ENCODE measurements at places on chromosomes 5 and 9. TPM values are rescaled to one million over a fixed set of nuclear protein-coding genes. Genes with fewer than 3 reads are reported as not detected.
A peak's percentile ranks its signal among the peaks of the same experiment; 100 is the strongest.

DNA sequence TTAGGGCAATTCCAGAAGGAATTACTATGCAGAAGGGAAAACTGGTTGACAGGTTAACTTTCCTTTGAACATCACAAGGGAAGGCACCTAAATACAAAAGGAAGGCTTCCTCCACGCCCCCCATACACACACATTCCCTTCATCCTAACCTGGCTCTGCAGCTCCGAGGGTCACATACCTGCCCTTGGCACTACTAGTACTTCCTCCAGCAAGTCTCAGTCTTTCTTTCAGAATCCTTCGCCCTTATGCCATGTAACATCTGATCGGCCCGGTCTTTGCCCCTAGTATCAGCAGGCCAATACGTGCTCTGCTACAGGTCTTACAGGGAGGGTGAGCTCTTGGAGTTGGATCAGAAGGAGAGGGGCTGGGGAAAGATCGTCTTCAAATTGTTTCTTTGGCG is 1.6 kb upstream of the MARCHF6 start:
- DNase-seq, result no peak

GRCh38 chr5:108196276-108196675 is 185.6 kb downstream of the FBXL17 start:
- no peak for DNase-seq

The ZSWIM6 gene
- polyA plus RNA-seq, result 20.9 TPM

- DNase-seq, result no peak
Observed at GRCh38 chr5:9015260-9015936, 530.5 kb downstream of the SEMA5A start.

The WDR38 gene
- polyA plus RNA-seq, result 4.4 TPM

DNA sequence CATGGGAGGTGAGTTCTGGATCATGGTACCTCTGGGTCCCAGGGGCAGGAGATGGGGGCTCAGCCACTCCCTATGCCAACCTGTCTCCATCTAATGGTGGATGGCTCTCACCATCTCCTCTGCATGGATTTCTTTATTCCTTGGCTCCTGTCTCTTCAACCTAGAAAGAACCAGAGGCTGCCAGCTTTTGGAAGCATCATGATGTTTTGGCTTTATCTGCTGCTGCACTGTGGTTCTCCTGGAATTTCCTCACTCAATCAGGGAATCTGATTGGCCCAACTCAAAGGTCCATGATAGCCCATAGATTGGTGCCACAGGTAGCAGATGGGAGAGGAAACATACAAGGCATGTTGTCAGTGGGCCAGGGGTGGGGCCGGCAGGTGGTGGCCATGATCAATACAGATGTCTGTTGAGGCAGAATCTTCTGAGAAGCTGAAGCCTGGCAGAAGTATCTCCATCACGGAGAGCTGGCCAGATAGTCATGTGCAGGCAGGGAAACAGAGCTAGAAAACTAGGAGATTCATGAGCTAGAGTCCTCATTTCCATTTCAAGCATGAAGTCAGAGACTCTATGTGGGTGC is 158.2 kb downstream of the MACROH2A1 start:
- DNase-seq, result no peak

DNA sequence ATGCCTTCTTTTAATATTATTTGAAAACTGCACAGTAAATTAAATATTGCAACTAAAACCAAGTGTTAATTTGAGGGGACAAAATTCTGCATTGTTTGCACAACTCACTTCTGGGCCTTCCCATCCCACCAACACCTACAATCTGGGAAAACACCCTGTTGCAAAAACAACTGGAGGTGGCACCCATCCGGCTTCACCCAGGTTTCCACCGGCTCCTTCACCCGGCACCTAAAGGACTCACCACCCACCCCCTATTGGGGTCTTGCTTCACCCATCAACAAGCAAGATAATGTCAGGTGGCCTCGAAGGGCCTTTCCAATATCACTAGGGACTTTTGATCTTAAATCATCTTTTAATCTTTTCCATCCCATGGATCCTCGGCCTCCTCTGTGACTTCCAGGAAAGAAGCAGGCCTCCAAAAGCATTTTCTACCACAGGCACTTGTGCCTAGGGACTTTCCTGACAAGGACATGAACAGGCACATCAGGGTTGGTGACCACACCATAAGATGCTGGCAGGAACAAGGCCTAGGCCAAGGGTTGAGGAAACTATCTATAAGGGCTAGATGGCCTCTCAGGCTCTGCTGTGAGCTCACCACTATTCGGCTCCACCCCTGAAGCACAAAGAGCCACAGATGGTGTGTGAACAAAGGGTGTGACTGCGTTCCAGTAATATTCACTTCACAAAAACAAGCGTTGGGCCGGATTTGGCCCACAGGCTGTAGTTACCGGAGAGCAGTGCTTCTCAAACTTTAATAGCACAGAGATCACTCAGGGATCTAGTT is 205.1 kb downstream of the AUH start:
- no peak for DNase-seq

The TRIP13 gene
- 9.7 TPM for polyA plus RNA-seq

- no peak for DNase-seq
Observed at GRCh38 chr5:77180167-77181081, 30.1 kb upstream of the PDE8B start.

The SAXO1 gene
- polyA plus RNA-seq, result 0.18 TPM

DNA sequence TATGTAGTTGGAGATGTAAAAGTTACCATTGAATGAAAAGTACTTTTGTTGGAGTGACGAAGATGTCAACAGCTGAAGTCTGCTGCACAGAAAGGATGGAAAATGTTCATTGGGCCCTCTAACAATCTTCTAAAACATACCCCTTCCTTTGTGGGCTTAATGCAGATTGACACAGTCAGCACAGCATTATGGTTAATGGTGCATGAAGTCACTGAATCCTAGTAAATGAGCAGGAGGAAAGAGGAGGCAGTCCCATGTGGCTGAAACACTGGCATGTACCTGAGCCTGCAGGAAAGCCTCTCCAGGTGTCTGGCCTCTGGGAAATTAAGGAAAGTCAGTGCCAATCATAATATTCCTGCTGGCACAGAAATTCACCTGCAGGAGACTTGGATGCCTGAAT is 153.8 kb downstream of the ARL15 start:
- no peak for DNase-seq

DNA sequence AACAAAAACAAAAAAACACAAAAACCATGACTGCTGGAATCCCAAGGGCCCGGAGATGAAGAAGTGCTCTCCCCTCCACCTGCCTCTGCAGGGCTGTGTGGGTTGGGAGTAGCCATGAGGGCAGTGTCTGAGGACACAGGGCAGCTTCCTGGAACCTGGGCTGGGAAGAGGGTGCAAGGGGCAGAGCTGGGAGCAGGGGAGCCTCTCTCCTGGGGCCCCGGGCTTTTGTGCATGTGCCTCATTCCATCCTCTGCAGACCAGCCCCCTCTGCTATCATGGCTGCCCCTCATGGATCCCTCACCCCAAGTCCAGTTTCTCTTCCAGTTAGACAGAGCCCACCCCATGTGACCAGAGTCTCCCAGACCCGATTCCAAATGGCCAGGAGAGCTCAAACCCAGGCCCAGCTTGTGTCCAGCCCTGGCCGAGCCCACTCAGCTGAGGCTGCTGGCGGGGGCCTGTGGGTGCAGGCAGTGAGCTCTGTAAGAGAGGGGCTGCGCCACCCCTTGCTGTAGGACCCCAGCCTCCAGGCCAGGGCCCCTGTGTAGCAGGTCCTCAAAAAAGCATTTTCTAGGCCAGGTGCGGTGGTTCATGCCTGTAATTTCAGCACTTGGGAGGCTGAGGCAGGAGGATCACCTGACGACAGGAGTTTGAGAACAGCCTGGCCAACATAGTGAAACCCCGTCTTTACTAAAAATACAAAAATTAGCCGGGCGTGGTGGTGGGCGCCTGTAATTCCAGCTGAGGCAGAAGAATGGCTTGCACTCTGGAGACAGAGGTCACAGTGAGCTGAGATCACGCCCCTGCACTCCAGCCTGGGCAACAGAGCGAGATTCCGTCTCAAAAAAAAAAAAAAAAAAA is 44.5 kb downstream of the PLPP7 start:
- no peak for DNase-seq

DNA sequence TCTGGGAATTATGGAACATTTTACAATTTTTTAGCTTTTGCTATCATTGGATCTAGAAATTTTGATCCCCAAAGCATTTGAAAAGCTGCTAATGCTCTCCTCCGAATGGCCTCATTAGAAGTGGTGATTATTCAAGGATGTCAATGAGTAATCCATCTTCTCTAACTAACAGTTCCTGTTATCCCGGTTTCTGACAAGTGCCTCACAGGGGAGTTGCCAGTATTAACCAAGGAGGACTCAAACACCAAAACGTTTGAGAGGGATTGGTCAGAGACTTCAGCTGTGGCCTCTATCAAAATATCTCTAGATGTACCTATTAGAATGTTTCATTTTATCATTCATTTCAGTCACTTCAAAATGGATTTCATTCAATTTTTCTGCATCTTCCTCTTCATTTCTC is 208.3 kb upstream of the ITGA1 start:
- peak; percentile 6 for DNase-seq

DNA sequence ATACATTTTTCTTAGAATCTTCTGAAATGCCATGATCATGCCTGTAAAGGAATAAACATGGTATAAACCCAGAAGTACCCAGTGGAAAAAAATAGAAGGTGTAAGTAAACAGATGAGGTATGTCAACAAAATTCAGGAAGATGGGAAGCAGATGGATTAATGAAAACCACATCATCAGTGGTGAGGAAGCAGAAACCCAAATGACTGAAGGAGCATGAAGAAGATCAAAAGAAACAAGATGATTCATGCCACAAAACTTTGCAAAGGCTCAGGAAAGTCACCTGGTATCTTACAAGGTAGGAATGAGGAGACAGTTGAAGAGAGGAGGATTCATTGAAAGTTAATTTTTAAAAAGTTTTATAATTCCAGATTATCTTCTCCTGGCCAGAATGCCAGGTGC is 132.8 kb upstream of the PAPPA start:
- no peak for DNase-seq

DNA sequence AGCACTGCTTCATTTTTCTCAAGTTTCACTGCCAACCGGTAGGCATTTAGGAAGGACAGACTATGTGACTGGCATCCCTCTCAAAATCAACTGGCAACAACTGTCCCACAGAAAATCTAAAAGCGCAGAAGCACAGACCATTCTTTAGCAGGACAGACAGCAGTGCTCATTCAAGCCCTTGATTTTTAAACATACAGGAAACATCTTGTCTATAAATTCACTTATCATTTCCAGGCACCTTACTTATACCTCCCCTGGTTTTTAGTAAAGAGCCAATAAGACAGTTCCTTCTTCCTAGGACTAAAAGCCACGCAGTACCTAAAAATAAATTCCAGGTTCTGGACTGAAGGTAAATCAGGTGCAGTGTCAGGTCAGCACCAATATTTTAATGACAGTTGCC is 343.2 kb upstream of the WWC1 start:
- no peak for DNase-seq

- DNase-seq, result no peak
Observed at GRCh38 chr9:69317894-69318293, 7.1 kb upstream of the ENTREP1 start.

GRCh38 chr9:134531220-134531970 is 110.2 kb upstream of the COL5A1 start:
- no peak for DNase-seq

- DNase-seq, result no peak
Observed at GRCh38 chr5:74516211-74516636, 124.3 kb downstream of the ENC1 start.

The FAT2 gene
- 0.07 TPM for polyA plus RNA-seq

DNA sequence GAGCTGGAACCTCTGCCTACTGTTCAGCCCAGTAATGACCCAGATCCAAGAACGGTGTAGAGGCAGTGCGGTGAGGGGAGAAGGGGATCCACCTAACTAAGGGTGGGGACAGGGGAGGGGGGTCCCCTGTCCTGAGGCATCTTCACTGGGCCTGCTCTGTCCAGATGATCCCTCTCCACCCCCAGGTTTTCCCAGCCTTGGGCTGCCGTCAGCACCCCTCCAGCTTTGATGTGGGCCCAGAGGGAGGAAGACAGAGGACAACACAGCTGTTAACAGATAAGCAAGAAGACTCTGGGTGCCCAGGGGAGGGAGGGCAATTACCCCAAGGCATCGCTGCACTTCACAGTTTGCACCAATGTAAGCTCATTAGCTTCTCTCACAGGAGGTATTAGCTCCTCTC is 19.3 kb downstream of the BICD2 start:
- no peak for DNase-seq

GRCh38 chr9:92324889-92325268 is 271 bp downstream of the NOL8 start:
- no peak for DNase-seq

The TPD52L3 gene
- not detected for polyA plus RNA-seq

GRCh38 chr5:55671975-55672374 is 40.1 kb downstream of the SLC38A9 start:
- no peak for DNase-seq

- DNase-seq, result no peak
Observed at GRCh38 chr5:65271906-65272305, 209.8 kb downstream of the ADAMTS6 start.

GRCh38 chr5:96124589-96124988 is 162.9 kb upstream of the ELL2 start:
- no peak for DNase-seq

GRCh38 chr9:96343515-96344360 is 39.8 kb downstream of the SLC35D2 start:
- DNase-seq, result peak; percentile 37

The PTCH1 gene
- polyA plus RNA-seq, result 76.8 TPM
